Urothelium cell line (cell line): ENCODE measurements at places on chromosomes 16 and 17.
A peak's percentile ranks its signal among the peaks of the same experiment; 100 is the strongest.

GRCh38 chr17:75900691-75901533 lies 3.8 kb downstream of the MRPL38 start:
- no peak for DNase-seq

- peak; percentile 21 for DNase-seq
Observed at GRCh38 chr17:51152766-51153209, 571 bp upstream of the NME1 start.

GRCh38 chr16:84509032-84509950 lies 4.8 kb upstream of the MEAK7 start:
- DNase-seq: no peak

DNA sequence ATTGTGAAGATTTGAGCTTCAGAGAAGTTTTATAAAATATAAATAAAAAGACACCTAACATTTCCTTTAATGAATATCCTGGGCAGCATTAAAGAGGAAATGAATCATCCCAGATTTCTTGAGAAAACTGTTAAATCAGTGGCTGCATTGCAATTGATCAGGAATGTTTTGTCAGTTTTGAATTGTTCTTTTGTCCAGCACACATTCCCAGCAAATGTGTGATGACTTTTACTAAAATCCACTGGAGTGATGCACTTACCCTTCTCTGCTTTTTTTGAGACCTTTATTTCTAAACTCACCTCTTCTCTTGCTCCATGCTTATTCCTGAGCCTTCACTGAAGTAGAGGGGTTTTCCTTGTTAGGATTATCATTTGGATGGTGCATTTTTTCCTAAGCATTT lies 1307.2 kb downstream of the CDH8 start:
- DNase-seq: no peak

- DNase-seq: no peak
Observed at GRCh38 chr17:71334048-71334751, 786.6 kb upstream of the SOX9 start.

DNA sequence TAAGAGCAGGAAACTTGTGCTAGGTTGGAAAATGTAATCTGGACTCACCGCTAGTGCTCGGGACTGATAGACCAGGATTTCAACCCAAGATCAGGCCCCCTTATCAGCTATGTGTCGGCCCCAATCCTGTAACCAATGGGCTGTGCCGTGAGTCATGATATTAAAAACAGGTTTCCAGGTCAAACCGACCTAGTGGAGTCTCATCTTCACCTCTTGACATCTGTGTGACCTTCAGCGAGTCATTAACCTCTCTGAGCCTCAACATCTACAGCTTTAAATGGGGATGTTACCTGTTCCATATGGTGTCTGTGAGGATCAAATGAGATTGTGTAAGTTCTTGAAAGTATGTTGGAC lies 512 bp downstream of the PMM2 start:
- no peak for DNase-seq

DNA sequence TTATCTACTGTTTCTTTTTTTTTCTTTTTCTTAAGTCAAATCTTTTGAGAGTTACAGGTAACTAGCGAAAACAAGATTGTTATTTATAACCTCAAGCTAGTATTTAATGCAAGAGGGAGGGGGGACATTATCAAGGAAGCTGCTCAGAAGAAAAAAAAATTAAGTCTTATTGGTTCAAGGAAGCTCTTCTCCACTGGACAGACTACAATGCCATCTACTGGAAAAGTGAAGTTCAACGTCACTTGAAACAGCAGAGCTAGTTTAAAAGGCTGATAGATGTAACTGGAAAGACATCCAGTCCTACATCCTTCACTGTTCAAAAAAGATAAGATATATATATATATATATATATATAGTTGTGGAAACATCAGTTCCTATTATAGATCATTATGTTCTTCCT lies 418.0 kb upstream of the PSMD7 start:
- DNase-seq: peak; percentile 50

GRCh38 chr16:58123896-58124600 lies 5.1 kb downstream of the CFAP20 start:
- no peak for DNase-seq

- DNase-seq: peak; percentile 88
Observed at GRCh38 chr16:5615868-5616642, 518.5 kb upstream of the EEF2KMT start.

GRCh38 chr17:66695098-66695497 lies 139.8 kb upstream of the CACNG5 start:
- no peak for DNase-seq

DNA sequence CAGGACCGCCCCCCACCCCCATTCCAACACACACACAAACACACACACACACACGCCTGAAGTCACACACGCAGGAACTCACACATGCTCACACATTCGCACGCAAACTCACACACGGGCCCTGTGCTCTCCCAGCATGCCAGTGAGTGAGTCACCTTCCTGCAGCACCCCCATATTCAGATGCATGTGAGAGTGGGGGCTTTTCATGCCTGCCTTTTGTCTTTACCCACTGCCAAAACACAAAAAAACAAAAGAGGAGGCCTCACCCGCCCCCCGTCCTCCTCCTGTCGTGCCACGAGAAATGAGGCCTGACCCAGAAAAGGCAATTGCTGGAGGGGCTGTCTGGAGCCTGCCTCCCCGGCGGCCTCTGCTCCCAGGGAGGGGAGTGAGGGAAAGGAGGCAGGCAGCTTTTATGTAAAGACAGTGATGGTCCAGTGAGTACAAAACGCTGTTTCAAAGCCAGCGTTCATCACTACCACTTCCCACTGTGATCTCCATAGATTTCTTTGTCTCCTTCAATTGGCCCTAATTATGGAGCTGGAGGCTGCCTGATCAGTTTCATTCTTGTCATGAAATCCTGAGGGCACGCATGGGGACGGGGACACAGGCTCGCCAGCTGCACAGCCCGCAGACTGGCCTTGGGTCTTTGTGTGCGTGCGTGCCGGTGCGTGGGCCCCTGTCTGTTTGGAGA lies 29.5 kb upstream of the GSE1 start:
- DNase-seq: no peak

DNA sequence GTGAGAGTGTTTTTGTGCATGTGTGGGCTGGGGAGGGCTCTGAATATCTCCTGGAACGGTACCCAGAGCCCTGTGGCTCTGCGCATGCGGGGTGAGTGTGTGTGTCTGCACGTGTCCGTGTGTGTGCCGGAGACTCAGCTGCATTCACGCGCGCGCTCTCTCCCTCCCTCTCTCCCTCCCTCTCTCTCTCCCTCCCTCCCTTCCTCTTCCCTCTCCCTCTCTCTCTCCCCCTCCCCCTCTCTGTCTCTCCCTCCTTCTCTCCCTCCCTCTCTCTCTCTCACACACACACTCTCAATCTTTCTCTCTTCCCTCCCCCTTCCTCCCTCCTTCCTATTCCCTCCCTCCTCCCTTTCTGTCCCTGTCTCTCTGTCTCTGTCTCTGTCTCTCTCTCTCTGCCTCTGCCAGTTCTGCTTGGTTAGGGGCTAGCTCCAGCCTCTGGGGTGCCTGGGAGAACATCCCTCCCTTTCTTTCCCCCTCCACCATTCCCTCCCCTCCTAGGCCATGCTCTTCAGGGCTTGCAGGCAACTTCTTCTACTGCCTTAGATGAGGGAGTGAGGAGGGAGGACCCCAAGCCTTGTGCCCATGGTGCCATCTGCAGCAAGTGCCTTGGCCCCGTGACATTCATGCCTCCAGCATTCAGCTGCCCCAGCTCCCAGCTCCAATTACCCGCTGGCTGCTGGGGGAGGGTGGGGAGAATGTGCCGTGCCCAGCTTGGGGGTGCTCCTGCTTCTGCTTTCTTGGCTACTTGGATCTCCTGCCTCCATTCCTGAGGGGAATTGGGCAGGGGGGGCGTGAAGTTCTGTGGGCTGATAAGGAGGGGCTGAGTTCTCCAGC lies 6.4 kb downstream of the THRA start:
- peak; percentile 77 for DNase-seq

- no peak for DNase-seq
Observed at GRCh38 chr17:73265646-73266640, 4.3 kb upstream of the CPSF4L start.

DNA sequence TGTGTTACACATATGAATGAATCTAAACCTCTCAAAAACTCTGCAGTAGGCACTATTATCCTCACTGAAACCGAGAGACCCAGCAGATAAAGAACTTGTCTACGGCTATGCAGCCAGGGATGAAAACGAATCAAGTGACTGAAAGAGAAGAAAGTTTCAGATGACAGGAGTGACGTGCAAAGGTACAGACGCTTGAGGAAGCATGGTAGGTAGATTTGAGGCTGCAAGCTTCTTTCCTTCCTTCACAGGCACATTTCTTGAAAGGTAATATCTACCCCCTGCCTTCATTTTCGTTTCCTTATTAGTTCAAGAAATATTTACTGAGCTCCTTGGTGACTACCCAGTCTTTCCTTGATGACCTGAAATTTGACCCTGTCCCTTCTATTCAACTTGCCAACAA lies 211.5 kb upstream of the AXIN2 start:
- DNase-seq: no peak

GRCh38 chr17:66255112-66255511 lies 25.9 kb upstream of the APOH start:
- DNase-seq: peak; percentile 70

DNA sequence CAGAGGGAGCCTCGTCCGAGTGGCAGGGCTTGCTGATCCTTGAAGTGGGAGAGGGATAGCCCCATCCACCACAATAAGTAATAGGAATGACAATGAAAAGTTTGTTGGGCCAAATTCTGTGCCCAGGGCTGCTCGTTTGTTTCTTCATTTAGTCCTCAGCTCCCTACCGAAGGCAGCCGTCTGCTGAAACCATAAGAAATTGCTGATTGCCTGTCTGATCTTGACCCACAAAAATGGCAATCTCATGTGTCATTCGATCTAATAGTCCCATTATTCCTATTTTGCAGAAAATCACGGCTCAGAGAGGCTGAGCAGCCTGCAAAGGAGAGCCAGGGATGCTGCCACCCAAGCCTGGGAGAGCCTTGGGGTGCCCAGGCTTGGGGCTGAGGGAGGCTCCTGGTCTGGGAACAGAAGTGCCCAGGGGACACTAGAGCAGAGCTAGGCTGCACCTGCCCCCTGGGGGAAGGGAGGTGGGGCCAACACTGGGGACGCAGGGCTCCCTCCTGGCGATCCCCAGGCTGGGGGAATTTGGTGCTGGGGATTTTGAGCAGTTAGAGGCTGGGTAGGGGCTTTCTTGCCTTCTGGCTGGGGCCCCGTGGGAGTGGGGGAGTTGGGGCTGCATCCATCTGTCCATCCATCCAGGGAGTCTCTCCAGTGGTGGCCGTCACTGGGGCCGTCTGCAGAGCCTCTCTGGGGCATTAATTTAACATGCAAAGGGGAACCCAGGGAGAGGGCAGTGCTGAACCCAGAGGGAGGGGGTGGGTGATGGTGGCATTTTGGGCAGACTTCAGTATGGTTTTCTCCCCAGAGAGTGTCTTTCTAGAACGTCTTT lies 53.5 kb downstream of the SOCS1 start:
- no peak for DNase-seq

DNA sequence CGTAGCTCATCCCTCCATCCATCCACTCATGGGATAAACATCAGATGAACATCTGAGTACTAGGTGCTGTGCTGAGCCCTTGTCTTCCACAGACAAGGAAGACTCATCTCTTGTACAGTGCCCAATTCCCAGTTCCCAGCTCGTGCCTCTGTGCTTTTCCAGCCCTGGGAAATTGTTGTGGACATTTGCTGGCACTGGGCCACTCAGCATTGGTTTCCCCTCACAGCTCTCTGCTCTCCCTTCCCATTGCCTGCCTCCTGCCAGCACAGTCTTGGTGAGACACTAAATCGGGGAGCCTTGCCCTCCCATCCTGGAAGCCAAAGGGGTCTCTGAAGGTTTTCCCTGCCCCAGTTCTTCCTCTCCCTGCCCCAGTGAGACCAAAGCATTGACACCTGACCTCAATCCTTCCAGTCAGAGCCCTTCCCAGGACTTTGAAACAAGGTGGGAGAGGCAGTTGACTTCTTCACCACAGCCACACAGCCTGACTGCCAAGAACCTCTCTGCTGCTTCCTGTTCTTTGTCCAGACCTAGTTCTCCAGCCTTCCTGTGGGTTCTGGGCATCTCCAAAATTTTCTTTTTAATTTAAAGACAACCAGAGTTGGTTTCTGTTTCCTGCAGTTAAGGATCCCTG lies 50.2 kb downstream of the WSB1 start:
- DNase-seq: peak; percentile 17

GRCh38 chr16:50602126-50602525 lies 53.9 kb downstream of the NKD1 start:
- no peak for DNase-seq

GRCh38 chr16:1612320-1613111 lies at the start of gene CRAMP1:
TSS of gene CRAMP1 (plus strand) at chr16:1612360. CDS start at chr16:1614640, 2,280 bp downstream.
- peak; percentile 34 for DNase-seq

DNA sequence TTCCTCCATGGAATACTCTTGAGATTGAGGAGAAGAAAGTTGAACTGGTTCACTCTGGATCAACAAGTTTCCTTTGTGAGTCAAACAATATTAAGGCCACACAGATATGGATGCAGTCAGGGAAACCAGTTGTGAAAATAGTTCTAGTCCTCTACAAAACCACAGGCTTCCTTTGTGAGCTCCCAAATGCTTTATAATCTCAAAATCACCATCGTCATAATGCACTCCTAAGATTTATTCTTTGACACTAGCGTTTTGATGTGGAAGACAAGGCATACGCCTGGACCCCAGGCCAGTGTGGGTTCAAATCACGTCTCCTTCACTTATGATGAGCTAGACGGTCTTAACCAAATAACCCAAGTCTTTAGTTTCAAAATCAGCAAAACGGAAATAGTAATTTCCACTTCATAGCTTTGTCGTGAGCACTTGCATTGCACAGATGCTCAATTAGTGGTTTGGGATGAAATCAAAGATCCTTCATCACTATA lies 142.6 kb downstream of the STX8 start:
- no peak for DNase-seq

DNA sequence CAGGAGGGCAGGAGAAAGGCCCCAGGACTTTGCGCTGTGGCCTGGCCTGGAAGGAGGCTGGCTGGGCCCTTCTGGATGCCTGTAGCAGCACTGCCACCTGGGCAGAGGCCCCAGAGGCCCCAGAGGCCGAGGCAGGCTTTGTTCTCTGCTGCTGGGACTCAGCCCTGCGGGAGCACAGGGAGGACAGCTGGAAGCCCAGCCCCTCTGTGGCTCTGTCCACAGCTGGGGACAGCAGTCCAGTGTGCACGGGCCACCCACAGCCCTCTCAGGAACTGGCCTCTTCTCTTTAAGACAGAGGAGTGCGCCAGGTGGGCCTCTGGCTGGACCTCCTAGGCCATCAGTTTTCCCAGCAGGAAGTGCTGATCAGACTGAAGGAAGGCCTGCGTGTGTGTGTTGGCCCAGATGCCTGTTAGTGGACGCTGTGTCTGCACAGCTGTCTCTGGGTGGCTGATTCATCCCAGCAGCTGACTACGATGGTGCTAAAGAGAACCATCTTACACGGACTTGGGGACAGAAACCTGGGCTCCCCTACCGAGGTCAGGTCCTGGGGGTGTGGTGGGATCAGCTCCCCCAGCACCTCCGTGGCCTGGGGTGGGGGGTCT lies 26.9 kb upstream of the ZNF750 start:
- DNase-seq: no peak

DNA sequence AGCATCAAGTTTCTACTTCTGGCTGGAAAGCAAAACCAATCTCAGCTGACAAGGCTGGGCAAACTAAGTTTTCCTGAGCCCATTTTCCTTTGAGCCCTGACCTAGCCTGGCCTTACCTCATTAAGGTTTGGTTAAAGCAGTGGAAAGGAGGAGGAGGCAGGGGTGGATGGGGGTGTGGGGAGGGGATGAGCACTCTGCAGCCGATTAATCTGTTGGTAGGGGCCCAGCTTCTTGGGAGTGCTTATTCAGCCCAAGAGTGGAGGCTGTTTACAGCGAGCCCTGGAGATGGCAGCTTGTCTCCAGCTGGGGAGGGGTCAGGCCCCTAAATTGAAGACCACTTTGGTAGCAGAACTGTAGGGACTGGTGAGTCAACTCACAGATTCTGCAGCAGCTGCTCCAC lies 12.0 kb downstream of the SMCR8 start:
- no peak for DNase-seq
